Fibroblast of skin of right quadriceps (primary cell): ENCODE measurements at places on chromosomes 12 and 14.

DNA sequence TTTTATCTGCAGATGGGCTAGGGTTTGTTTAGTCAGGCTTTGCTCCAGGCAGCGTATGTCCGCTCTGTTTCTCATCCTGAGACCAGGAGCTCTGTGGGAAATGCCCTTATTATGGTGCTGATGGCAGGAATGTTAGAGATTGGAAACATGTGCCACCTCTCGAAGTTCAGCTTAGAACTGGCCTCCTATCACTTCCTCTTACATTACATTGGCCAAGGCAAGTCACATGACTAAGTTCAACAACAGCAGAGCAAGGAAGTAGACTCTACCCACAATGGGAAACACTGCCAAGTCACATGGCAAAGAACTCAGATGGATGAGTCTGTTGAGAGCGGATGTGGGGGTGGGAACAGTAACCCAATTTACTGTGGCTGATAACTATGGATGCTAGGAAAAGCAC, 161.9 kb upstream of the WSCD2 start:
- peak; percentile 3 for DNase-seq

GRCh38 chr14:52547526-52547925, 4.8 kb downstream of the TXNDC16 start:
- DNase-seq = no peak

DNA sequence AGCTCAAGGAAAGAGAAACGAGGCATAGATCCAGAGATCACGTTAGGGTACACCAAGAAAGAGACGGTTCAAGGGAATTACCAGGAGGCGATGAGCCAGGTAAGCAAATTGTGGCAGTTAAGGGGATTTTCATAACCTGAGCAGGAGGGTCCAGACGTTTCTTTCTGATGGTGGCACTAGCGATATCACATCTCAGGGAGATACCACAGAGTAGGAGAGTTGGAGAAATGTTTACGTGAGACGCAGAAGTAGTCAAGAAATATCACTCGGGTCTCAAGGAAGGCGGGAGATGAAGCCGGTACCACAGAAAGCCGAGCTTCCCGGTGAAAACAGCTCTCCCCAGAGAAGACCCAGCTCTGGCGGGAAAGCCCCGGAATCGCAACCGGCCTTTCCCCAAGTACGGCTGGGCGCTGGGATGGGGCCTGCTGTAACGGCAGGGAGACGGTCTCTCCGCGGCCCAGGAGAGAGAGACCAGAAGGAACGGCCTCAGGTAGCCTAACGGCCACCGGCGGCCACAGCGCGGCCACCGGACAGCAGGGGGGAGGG, 485 bp downstream of the SENP1 start:
- no peak for DNase-seq

DNA sequence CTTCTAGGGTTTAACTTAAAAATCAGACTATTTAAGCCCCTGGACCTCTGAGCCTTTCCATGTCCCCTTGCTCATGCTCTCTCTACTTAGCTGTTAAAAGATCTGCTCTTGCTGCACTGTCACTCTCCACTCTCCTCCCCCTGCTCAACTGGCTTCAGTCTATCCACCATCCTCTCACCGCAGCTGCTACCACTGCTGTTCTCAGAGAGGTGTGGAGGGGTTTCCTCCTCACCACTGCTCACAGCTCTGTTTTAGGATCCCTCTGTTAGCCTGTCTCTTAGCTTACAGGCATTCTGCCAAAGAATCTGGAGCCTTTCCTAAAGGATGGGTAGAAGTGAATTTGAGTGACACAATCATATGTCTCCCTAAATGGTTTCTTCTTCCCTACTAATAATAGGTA, 43.7 kb upstream of the ATP2B1 start:
- no peak for DNase-seq

GRCh38 chr14:29453045-29453444, 474.6 kb downstream of the PRKD1 start:
- DNase-seq = no peak
